ENCODE measurements at places on chromosomes 5 and 9.

DNA sequence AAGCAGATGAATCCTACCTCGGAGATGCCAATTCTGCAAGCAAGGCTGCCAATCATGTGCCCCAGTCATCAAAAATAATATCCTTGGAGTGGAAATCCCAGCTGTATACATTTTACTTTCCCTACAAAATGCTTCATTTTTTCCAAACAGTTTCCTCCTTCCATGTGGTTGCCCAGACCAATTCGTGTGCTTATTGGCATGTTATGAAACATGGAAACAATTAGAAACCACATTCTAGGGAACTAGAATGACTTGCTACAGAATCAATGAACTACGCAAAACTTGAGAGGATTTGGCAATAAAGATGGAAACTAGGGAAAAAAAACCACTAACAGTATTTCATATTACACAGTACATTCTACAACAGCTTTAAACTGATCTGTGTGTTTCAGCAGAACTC is 584.5 kb upstream of the DMAC1 start:
- DNase-seq: peak; percentile 2

- DNase-seq: no peak
Observed at GRCh38 chr9:130268521-130269211, 3.1 kb downstream of the HMCN2 start.

- no peak for DNase-seq
Observed at GRCh38 chr5:73352649-73353230, 95.8 kb downstream of the FOXD1 start.

DNA sequence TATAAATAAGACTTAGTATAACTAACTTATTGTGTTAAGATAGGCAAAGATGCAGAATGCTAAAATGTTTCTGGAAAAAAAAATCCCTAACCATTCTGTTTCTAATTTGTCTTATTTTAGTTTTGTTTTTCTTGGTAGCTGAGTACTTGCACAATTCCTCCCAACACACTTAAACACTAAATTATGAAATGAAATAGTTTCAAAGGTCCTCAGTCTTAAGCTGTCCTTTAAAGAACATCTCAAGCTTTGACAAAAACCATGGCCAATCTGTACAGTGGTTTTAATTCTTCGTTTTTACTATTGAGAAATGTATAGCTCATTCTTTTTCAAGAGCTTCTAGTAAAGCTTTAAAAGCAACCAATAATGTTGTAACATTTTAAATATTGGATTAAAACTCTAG is 171.5 kb downstream of the EDIL3 start:
- peak; percentile 12 for DNase-seq

- no peak for DNase-seq
Observed at GRCh38 chr9:95607507-95607906, 90.7 kb upstream of the PTCH1 start.

DNA sequence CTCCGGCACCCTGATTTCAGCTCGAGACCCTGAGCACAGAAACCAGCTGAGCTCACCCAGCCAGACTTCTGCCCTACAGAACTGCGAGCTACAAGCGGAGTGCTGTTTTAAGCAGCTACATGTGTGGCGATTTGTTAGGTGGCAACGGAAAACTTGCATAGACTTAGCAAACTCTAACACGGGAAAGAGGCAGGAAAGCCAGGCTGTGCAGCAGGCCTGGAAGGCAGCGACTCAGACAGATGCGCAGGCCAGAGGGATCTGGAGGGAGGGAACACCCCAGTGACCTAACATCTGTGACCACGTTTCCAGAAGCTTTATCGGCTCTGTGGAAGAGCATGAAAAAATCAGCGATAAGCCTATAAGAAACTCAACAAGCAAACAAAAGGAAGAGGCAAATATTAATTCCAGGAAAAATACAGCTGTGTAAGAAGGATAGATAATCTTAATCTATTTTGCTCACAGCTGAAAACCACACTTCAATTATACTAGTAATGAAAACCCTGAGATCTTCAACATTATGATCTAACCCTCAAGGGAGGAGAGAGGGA is 11.0 kb downstream of the UBAC1 start:
- DNase-seq: no peak

DNA sequence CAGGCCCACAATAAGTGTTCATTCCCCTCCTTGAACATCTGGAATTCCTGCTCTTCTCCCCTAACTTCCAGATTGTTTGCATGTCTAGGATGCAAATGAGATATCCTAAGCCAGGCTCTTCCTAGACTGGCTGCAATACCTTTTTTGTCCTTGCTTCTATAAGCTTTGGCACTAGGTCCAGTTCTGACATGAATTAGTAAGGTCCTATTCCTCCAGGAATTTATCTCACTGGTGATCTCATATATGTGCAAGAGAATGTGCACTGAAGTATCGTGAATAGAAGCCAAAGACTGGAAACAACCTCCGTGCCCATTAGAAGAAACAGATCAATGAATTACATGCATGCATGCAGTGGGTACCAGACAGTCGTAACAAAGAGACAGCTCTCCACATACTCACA is 25.2 kb downstream of the DUSP1 start:
- no peak for DNase-seq

Data from fibroblast of villous mesenchyme (primary cell).